ENCODE measurements at places on chromosomes 5 and 9.
A peak's percentile ranks its signal among the peaks of the same experiment; 100 is the strongest.

- no peak for DNase-seq
Measured at GRCh38 chr5:81878333-81878732, 93.5 kb upstream of the ATG10 start.

DNA sequence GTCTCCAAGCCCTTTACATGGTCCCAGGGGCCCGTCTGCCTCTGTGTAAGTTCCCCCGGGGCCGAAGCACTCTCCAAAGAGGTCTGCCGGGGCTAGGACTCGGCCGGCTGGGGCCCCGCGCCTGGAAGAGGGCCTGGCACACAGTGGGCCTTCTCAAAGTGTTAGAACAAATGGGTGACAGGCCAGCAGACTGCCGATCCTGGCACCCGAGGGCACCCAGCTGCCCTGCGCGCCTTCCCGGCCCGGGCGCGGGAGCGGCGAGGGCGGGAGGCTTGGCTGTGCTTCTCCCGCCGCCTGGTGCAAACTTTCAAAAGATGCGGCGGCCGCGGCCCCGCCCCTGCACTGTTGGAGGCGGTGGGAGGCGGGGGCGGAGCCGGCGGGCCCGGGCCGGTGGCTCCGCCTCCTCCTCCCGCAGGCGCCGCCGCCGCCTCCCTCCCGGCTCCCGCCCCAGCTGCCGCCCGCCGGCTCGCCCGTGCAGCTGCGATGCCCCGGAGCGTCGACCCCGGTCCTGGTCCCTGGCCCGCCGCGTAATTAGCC, at the start of gene NEURL1B:
TSS of gene NEURL1B (plus strand) at position 442 of the 537 bp plus-strand sequence. CDS start 144 bp downstream, outside the sequence.
- peak; percentile 80 for DNase-seq

DNA sequence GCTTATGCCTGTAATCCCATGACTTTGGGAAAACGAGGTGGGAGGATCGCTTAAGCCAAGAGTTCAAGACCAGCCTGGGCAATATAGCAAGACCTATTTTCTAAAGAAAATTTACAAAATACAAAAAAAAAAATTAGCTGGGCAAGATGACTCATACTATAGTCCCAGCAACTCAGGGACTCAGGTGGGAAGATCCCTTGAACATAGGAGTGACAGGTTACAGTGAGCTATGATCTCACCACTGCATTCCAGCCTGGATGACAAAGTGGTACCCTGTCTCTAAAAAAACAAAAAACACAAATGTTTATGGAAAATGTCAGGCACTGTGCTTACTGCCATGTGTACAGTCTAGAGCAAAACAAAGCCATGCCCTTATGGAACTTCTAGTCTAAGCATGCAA, 823.3 kb upstream of the DMAC1 start:
- DNase-seq = no peak

DNA sequence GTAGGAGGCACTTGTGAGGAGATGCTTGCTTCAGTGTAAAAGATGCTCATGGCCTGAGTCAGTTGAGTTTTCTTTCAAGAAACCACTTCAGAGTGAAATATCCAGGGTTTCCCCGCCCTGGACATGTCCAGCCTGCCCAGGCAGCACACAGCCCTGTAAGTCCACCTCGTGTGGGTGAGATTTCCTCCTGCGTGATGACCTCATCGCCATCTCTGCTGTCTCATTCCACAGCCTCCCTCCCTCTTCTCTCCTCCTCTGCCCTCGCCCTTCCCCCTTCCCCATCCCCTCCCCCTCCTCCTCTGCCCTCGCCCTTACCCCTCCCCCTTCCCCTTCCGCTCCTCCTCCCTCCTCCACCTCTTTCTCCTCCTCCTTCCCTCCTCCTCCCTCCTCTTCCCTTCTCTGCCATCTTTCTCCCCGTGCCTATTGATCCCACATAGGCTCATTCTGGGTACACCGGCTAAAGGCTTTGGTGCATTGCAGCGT, 34.0 kb upstream of the NCS1 start:
- DNase-seq = no peak

DNA sequence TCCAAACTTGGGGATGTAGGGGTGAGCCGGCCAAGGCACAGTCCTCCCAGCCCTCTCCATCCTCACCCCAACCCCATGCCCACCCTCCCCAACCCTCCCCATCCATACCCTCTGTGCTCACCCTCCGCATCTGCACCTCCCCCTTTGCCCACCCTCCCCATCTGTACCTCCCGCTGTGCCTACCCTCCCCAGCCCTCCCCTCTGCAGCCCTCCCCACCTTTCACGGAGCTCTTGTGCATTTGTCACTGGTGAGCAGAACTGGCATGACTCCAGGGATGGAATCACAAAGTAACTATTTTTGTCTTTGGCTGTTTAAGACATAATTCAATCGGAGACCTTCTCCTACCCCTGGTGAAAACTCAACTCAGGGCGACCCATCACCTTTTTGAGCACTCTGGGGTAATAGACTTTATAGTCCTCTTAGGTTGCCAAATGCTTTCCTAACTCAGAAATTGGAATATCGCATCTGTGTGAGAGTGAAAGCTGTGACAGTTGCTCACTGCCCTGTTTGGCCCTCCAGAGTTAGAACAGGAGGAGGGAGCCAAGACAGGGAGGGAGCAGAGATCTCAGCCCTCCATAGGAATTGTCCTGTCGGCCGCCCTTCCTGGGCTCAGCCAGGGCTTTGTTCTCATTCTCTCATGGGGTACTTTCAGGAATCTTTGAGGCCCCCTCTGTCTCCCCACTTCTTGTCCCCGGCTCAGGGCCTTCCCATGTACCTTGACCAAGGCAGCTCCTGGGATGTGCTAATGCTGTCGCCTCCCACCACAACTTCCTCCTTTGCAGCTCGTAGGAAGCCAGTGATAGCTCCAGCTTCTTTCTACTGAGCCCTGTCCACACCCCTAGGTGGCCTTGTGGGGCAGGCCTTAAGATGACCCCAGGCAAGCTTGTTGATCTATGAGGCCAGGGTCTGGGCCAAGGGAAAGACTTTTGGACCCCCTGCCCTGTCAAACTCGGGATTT, 36.2 kb downstream of the OTULIN start:
- DNase-seq = no peak

DNA sequence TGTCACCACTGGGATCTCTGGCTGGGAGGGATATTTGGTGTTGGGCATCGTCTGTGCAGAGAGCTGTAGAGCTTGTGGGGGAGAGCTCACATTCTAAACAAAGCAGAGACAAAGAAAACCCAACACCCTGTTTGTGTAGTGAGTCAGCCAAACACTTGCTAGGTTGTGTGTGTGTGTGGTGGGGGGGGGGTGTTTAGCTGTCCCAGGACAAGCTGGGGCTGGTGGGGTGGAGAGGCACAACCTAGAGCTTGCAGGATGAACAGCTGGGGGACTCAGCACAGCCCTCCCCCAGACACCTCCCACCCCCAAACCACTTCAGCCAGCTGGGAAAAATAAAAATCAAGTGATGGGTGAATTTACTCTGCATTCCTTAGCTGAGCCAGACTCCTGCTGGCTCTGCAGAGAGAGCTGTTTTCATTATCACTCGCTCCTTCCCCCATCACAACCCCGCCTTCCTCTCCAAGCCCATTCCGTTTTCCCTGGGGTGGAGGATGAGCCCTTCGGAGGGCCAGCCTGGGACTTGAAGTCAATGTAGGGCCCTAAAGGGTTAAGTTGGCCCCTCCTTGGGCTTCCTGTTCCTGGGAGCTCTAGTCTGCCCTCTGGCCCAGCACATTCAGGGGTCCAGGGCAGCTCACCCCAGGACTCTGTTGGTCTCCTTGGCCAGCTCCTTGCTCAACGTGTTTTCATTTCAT, 2.6 kb downstream of the OLFML2A start:
- no peak for DNase-seq

DNA sequence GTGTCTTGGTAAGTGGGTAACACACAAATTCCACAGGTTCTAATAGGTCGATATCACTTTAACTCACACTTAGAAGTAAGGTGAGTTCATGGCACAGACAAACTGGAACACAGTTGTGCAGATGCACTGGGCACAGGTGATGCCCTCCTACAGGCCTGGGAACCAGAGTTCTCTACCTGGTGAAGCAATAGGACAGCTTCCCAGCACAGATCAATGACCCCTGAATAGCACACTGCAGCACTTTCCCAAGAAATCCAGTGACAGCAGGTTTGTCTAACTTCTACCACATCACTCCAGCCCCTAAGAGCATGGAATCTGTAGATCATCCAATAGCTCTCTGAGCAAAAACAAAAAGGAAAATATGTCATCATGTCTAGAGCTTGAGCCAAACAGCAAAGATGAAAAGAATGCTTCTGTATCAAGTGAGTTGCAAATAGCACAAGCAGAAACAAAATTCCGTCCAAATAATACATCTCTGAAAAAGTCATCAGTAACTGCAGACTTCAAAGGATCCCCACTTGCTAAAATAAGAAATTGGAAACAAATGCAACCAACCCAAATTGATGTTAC, 33.5 kb downstream of the MOCS2 start:
- DNase-seq = no peak

- no peak for DNase-seq
Measured at GRCh38 chr5:130335117-130335516, 430.9 kb downstream of the CHSY3 start.

GRCh38 chr5:93717162-93717561, 24.2 kb downstream of the POU5F2 start:
- no peak for DNase-seq

DNA sequence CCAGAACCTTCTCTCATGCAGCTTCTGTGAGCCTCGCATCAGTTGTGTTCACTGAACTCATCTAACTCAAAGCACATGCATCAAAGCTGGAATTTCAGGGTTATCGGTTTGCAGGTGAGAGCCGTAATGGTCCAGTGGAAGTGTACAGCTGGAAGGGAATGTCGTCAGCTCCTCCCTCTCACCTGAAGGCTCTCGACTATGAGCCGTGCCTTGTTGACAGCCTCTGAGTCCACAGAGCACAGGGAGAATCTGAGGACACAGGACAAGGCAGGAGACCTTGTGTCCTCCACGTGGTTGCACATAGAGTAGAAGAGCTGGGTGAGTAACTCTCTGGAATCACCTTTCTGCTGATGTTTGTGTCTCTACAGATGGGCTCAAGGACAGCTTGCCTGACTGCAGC, 38.8 kb downstream of the PROP1 start:
- peak; percentile 18 for DNase-seq

- DNase-seq = no peak
Measured at GRCh38 chr5:136205061-136205702, 12.2 kb upstream of the SMIM32 start.

GRCh38 chr9:104682642-104683041, 11.7 kb upstream of the OR13D1 start:
- DNase-seq = peak; percentile 50

GRCh38 chr5:172766287-172767108, 4.5 kb downstream of the DUSP1 start:
- DNase-seq = peak; percentile 65

DNA sequence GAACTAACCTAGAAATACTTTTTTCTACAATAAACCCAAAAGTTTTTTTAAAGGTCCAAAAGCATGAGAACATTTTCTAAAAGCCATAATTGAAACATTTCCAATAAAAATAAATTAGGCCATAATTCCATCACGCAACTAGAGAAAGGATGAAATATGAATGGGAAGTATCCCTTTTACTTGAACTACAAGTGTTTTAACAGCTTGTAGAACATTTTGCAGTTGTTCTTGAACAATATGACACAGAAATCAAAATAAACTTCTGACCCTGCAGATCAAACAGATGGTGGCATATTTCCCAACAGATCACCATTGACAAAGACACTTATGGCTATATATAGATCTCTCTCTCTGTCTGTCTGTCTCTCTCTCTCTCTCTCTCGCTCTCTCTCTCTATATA, 624.4 kb downstream of the PSAT1 start:
- no peak for DNase-seq

DNA sequence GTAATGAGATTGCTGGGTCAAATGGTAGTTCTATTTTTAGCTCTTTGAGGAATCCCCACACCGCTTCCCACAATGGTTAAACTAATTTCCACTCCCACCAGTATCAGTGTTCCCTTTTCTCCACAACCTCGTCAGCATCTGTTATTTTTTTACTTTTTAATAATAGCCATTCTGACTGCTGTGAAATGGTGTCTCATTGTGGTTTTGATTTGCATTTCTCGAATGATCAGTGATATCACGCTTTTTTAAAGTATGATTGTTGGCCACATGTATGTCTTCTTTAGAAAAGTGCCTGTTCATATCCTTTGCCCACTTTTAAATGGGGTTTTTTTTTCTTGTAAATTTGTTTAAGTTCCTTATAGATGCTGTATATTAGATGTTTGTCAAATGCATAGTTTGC, 73.5 kb downstream of the MTAP start:
- no peak for DNase-seq

- no peak for DNase-seq
Measured at GRCh38 chr5:175523292-175523691, 44.9 kb downstream of the SFXN1 start.

DNA sequence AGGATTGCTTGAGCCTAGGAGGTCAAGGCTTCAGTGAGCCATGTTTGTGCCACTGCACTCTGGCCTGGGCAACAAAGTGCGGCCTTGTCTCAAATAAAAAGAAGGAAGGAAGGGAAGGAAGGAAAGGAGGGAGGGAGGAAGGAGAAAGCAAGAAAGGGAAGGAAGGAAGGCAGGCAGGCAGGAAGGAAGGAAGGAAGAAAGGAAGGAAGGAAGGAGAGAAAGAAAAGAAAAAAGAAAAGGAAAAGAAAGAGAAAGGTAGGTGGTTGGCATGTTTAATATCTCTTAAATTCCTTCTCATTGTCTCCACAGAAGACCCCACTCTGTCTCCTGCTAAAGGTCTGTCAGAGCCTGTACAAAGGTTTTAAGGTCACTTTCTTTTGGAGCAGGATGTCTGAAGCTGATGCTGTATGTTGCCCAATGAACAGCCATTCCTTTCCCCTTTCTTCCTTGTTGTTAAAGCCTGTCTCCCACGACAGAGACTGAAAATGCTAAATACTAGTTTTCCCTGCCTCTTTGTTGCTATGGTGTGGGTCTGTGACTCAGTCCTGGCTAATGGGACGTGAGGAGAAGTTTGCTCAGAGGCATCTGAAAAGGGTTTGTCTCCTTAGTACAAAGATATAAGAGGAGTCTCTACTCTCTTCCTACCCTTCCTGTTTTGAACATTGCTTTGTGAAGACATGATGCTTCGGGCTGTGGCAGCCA, 213.3 kb downstream of the PCSK1 start:
- DNase-seq = no peak

DNA sequence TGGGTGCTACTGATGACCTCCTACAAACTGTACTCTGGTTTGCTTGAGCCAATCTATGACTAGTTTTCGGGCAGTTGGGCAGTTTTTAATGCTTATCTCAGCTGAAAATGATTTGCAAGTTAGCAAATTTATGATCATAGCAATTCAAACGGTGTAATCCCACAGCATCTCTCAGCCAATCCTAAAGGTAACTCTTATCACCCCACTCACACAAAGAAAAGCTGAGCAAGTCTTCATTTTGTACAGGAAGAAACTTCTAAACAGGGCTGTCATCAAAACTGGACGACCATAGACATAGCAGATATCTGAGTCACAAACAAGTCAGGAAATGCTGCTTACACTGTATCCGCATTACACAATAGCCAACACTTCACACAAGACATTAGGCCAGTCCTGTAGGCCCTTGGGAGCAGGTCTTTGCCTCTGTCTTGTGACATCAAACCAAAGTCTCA, 2.6 kb upstream of the ENC1 start:
- DNase-seq = no peak

All from left kidney (tissue), 8 donors.